ENCODE measurements at places on chromosomes 2 and 18.

GRCh38 chr2:127072970-127073369, 34.0 kb downstream of the BIN1 start:
- DNase-seq: no peak

DNA sequence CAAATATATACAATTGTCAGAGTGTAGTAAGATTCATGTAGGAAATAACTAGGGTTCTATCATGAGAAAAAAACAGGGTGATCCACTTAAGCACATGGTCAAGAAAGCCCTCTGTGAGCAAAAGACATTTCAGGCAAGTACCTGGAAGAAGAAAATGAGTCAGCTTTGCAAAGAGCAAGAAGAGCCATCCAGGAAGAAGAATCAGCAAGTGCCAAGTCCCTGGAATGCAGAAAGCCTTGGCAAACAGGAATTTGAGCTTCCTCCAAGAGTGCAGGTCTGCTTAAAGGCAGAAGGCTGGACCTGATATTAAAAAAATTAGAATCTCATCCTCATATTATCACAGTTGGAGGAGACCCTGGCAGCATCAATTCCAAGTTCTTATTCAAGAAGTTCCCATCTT, 188.5 kb upstream of the CELF4 start:
- peak; percentile 52 for DNase-seq

- no peak for DNase-seq
Observed at GRCh38 chr2:3263487-3263886, 114.1 kb downstream of the EIPR1 start.

DNA sequence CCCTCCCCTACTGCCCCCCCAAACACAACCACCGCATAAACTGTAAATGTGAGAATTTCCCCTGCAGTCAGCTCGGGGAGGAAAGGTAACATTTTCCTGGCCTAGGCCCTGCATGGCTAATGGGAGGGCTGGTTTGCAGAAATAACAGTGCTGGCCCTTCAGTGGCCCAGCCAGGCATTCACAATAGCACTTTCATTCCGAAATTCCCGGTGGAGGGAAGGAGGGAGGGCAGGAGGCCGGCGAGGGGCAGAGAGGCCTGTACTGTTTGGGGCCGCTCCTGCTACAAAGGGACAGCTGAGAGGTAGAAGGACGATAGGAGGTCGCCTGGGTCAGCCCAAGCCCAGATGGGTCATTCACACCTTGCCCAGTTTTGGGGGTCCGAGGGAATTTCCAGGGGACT, 11.3 kb downstream of the CYP26B1 start:
- DNase-seq: no peak

DNA sequence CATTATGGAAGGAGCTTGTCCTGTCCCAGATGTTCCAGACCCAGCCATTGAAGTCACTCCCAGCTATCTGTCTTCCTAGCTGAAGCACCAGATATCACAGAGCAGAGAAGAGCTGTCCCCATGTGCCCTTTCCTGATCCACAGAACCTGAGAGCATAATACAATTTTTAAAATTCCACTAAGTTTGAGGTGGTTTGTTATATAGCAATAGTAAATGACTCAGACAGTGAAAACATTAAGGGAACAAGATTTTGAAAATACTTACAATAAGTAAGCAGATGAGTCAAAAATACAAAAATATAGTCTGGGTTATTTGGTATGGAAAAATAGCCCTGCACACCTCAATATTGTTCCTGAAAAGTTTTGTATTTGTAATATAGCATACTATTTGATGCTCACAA, 85.8 kb upstream of the GLS start:
- DNase-seq: no peak

- no peak for DNase-seq
Observed at GRCh38 chr18:49514577-49514976, 27.5 kb upstream of the C18orf32 start.

DNA sequence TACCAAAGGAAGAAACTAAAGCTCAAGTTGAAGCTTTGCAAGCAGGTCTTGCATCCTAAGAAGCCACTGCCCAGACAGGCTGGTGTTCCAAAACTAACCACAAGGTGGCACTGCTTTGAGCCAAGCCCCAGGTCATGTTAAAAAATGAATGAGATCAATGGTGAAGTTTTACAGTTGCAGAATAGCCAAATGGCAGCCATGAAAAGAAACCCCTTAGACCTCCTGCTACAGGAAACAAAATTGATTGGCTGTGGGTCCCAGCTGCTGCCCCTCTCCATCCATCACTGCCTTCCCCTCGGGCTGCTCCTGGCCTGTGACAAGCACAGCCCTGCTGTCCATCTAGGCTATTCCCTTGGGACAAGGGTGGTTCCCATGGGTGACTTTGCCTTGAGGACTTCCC, 20.7 kb upstream of the MREG start:
- DNase-seq: peak; percentile 42

- DNase-seq: no peak
Observed at GRCh38 chr2:27690052-27690451, 26.4 kb downstream of the SLC4A1AP start.

GRCh38 chr2:220915092-220915623, 656.9 kb downstream of the EPHA4 start:
- no peak for DNase-seq

DNA sequence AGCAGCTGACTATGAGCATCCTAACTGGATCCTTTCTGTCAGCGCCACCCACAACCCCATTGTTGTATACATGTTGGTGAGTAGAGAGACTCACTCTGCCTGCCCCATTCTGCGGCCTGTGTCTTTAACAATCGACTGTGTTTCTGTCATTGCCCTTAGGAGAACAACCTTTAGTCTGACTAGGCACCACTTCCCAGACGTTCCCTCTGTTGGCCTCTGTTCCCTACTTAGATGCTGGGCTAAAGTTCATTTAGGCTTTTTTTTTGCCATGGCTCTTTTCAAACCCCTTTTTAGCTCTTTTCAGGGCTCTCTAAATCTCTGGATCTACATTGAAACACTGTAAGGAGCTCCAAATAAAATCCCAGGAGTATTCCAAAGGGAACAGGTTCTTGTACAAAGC, 20.5 kb upstream of the ACAA2 start:
- DNase-seq: no peak

DNA sequence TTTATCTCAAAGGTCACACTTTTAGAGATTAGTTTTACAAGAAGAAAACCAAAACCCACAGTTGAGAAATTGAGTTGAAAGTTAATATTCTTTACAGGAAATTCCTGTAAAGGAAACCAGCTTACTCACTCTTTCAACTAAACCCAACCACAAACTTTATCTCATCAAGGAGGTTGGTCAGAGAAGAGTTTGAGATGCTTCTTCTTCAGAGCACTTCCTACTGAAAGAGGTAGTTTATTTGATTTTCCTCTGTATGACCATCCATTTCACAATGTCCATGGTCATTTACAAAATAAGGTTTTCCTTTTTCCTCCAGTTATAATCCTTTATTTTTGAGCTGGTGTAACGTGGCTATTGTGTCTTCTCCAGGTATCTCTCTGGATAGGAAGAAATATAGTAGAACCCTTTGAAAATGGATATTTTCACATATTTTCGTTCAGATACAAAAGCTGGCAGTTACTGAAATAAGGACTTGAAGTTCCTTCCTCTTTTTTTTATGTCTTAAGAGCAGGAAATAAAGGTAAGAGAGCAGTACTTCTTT, 4.5 kb upstream of the IL18RAP start:
- DNase-seq: no peak

DNA sequence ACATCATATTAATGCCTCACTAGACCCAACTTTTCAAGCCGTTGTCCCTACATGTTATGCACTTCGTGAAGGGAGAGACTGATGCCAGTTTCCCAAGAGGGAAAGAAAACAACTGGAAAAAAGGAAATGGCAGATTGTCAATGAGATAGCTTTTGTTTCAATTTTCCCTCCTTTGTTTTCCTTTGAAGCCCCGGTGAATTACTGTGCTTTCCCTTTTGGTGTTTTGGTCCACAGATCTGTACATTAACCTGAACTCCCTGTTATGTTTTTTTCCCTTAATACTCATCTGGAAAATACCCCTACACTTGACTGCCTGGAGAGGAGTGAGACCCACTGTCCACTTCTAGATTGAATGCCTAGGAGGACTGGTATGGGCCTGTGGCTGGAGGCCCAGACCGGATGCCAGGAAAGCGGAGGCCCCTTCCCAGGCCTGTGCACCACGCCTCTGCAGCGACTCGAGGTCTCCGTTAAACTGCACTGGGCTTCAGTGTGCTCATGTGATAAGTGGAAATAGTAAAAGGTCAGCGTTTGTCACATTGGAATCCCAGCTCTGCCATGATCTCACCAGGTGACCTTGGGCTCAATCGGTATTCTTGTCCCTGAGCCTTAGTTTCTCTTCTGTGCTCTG, 106.4 kb downstream of the GATA6 start:
- DNase-seq: no peak

- DNase-seq: peak; percentile 82
Observed at GRCh38 chr2:128374001-128374710, 55.5 kb upstream of the HS6ST1 start.

All from foreskin keratinocyte (primary cell).